ENCODE measurements at places on chromosomes 6 and 20.

DNA sequence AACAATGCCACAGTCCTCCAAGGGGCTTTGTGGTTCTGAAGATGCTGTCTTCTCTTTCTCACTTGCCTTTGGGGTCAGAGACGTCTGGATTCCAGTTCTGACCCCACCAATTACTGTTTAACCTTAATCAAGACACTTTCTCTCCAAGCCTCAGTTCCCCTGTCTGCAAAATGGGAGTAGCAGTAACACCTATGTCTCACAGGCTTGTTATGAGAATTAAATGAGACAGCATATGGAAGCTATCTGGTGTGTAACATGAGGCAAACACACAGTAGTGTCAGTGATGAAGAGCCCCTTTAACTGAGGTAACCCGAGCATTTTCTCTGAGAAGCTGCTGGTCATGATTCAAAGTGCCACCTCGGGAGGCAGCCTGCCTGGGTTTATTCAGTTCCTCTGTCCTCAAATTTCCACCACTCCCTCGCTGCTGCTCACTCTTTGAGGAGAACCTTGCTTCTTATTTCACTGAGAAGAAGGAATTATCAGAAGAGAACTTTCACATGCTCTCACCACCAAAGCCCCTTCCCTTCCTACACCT is 11.7 kb downstream of the PPIL1 start:
- DNase-seq, result no peak

DNA sequence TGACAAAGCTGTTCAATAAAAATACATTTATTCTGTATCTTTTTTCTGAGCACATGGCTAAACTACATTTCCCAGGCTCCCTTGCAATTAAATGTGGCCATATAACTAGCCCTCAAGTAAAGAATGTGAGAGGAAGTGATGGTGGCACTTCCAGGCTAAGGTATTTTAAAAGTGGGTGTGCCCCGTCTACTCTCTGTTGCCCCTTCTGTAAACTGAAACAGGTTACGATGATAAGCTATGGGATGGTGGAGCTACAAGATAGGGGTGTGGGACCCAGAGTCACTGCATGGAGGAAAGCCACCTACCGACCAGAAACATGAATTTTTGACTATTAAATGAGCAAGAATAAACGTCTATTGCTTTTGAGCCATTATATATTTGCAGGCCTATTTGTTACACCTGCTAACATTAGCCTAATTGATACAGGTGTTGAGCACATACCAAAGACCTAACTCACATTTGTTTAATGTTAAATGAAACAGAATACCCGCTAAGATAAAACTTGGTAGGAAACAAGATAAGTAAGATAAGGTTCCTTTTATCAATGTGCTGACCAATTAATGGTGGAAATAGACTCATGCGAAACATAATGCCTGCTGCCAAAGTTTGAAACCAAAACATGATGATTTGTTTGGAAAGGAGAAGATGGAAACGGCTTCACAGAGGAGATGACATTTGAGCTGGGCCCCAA is 3.1 kb downstream of the FYN start:
- no peak for DNase-seq

- DNase-seq, result no peak
Measured at GRCh38 chr20:60058879-60059278, 100.7 kb downstream of the CDH26 start.

DNA sequence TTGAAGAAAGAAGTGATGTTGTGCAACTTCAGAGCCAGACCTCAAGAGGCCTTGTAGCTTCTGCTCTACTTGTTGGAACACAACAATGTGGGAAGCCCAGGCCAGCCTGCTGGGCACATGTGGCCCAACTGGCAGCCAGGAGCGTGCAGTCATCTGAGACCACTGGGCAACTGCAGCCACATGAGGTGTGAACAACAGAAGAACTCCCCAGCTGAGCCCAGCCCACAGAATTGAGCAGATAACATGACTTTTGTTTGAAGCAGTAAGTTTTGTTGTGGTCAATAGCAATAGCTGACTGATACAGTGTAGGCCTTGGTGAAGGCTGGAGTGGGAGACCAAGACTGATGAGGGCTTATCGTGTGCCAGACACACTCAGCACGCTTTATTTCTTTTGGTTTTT is 8.6 kb upstream of the ADAM33 start:
- no peak for DNase-seq

DNA sequence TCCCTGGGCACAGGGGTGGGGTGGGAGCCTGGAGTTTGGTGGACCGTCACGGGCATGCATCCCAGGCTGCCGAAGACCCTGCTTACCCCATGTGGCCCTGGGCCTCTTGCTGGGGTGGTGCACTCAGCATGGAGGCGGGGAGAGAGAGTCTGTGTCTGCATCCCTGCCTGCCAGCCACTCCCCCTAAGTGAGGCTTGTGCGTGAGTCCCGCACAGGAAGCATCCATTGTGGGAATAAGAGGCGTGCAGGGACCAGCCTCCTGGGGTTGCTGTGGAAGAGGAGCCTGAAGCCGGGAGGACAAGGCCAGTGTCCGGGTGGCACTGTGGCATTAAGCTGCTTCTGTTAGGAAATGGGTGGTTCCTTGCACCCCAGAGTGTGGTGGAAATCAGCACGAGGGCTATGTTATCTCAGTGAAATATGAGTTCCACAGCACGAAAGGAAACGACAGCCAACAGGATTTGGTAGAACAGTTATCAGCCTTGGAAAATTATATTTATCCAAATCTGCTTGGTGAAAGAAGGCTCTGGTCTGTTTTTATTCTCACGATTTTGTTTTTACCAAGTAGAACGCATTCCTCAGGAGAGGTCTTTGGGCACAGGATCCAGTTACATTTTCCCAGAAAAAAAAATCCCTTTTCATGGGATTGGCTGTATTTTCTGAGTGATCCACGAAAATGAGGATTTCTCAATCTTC is 35.7 kb downstream of the CDH4 start:
- DNase-seq, result no peak

DNA sequence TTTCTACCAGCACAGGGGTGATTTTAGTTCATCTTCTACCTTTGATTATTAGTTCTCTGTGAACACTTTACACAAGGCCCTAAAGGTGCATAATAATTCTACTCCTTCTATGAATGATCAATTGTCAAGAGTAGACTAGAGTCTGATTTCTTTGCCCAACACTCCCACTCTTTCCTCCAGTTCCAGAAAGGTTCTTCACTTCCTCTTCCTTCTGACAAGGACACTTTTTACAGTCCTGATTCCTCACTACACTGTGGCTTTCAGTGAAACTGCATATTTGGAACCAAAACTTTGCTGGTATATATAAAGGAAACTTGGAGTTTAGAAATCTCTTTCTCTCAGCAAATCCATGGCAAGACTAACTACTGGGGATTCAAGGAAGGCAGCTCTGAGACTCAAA is 10.6 kb upstream of the RSPO3 start:
- DNase-seq, result no peak

DNA sequence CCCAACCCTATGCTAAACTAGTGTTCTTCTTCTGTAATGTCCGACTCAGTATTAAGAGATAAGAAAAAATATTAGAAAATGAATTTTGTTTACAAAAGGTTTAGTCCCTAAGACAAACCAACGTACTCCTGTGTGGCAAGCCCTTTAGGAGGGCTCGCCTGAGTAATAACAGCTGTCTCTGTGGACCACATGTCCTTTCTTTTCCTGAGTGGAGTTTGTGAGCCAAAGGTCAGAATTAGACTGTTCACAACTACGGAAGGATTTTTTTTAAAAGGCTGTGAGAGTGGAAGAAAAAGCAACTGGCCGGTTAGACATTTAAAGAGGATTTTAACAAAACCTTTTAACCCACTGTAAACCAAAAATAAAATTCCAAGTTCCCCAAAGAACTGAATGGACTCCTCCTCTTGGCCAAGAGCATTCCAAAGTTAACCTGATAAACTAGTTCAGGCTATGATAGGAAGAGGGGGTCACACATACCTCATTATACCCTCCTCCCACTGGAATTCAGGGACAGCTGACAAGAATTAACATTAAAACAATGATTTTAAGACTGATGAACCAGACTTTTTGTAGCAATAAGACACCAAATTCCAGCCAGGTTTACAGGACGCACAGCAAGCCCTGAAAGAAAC is 43.5 kb downstream of the FAM184A start:
- DNase-seq, result no peak

- no peak for DNase-seq
Measured at GRCh38 chr6:133683308-133683580, 205.7 kb upstream of the TCF21 start.

GRCh38 chr6:21228876-21229460 is 364.6 kb upstream of the SOX4 start:
- DNase-seq, result no peak

- DNase-seq, result no peak
Measured at GRCh38 chr6:14118446-14118845, 874 bp downstream of the CD83 start.

DNA sequence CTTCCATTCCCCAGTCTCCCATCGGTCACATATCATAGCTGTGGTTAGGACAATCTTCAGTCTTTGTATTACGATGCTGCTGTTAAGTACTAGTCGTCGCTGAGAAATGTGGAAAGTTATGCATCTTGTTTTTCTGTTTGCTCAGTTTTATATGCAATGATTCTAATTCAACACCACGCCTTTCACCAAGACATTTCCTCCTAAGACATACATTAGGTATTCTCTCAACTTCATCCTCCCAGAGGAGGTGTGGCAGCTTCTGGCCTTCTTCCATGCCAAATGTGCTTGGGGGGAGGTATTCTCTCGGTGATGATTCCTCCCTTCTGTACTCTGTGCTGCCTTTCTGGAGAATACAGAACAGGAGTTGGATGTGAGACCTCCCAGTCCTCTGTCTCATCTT is 66.1 kb downstream of the B4GALT5 start:
- DNase-seq, result no peak

- DNase-seq, result no peak
Measured at GRCh38 chr20:1001116-1001515, 995 bp downstream of the RSPO4 start.

- DNase-seq, result no peak
Measured at GRCh38 chr20:1897541-1897940, 2.3 kb downstream of the SIRPA start.

GRCh38 chr6:4637691-4638433 is 138.3 kb upstream of the CDYL start:
- no peak for DNase-seq

Measured in activated T-helper 1 cell treated with anti-CD3 and anti-CD28 coated beads, Interleukin-2, amount 50 U/mL, for 16 hours (primary cell).